ENCODE measurements at places on chromosomes 3 and 15. TPM values are rescaled to one million over a fixed set of nuclear protein-coding genes. Genes with fewer than 3 reads are reported as not detected.

DNA sequence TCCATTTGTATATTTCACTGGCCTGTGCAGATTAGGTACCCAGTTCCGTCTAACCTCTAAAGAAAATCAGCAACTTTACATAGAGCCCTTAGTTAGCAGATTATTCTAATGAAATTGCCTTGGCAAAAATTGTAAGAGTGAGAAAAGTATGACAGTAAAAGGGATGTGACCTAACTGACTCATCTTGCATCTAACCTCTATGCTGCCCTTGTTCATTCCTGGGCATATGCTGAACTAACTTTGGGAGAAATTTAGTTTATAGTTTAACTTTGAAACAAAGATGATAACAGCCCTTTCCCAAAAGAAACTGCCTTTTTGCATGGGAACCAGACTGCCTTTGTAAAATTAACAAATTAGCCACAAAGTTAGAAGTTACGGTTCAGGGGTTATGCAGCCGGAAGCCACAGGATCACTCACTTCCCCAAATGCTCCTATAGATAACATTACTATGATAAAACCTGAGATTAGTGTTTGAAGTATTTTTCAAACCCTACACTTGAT, 839.8 kb upstream of the ALCAM start:
- H3K4me3 ChIP-seq = no peak overlapping the region
- no peak overlapping the region for H3K27ac ChIP-seq

GRCh38 chr3:190058521-190059241, 62.0 kb downstream of the P3H2 start:
- H3K4me3 ChIP-seq = peak overlapping the region; percentile 14
- no peaks in the 10 kb centered on the region for H3K36me3 ChIP-seq
- H3K27me3 ChIP-seq = no peaks in the 10 kb centered on the region
- DNase-seq = no peak

Gene SLC7A14
- total RNA-seq = 13.5 TPM

Gene REC114
- not detected for total RNA-seq

DNA sequence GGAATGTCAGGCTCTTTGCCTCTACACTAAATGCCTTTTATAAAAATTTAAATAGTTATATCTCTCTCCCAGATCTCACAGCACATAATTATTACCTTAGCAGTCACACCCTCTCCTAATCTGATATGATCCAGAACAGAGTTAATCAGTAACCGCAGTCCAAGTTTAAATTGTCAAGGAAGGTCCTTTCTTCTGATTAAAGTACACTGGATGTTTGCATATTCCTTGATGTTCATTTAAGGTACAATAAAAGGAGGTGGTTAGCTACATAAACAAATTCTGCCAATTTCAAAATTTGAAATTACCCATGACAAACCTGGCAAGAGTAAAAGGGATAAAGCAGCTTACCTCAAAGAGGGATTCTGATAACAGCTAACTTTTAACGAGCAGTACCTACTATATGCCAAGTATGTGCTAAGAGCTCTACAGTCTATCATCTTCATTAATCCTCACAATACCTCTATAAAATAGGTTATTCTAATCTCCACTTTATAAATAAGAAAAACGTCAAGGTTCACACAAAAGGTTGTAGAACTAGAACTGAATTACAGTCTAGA, 4.3 kb downstream of the GOLIM4 start:
- H3K4me1 ChIP-seq = peaks cover 48% of the 10 kb centered on the region
- peaks cover 3% of the 10 kb centered on the region for H3K27me3 ChIP-seq
- H3K36me3 ChIP-seq = peaks cover 3% of the 10 kb centered on the region
- DNase-seq = no peak
- H3K27ac ChIP-seq = no peak overlapping the region

- H3K27me3 ChIP-seq = no peaks in the 10 kb centered on the region
- H3K4me1 ChIP-seq = peaks cover 55% of the 10 kb centered on the region
- H3K4me3 ChIP-seq = no peak overlapping the region
- peaks cover 28% of the 10 kb centered on the region for H3K36me3 ChIP-seq
Measured at GRCh38 chr3:172080503-172080902, 41.1 kb downstream of the FNDC3B start.

Gene ZNF80
- total RNA-seq = not detected

DNA sequence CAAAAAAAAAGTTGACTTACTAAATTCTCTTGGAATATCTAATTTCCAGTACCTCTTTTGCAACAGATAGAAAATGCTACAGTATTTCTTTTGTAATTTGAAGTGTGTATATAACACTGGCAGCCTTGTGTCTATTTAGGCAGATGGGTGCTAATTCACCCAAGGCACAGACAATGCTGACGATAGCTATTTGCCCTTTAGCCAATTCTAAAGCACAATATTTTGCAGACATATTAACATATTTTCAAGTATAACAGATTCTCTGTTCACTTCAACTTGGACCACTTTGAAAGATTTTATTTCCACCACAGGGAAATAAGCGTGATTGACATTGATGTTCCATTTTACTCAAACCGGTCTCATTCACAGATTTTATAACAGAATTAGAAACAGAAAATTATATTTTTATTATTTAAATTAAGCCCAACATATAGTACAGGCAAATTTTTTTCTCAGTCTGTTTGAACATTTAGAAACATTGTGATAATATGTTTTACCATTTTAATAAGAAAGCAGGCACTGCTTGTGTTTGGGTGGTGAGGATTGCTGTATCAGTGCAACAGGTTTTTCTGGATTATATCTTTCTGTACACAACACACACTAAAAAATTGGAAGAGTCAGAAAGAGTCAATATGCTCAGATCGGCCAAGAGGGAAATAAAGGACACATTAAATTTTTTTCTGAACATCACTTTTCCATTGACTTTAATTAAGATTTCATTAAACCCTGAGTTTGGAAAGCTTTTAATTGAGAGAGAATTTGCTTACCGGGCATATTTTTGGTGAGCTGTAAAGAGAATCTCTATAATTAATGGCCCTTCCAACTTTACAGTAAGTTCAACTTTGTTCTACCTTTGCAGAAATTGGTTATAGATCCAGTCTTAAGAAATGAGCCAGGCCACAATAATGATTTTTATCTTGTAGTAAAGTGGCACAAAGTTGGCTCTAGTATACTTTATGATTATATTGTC, 327.3 kb upstream of the NR2F2 start:
- H3K27me3 ChIP-seq = no peaks in the 10 kb centered on the region
- DNase-seq = no peak
- peak overlapping the region; percentile 27 for H3K4me3 ChIP-seq
- H3K36me3 ChIP-seq = no peaks in the 10 kb centered on the region
- H3K27ac ChIP-seq = peak overlapping the region; percentile 50
- H3K4me1 ChIP-seq = no peaks in the 10 kb centered on the region

DNA sequence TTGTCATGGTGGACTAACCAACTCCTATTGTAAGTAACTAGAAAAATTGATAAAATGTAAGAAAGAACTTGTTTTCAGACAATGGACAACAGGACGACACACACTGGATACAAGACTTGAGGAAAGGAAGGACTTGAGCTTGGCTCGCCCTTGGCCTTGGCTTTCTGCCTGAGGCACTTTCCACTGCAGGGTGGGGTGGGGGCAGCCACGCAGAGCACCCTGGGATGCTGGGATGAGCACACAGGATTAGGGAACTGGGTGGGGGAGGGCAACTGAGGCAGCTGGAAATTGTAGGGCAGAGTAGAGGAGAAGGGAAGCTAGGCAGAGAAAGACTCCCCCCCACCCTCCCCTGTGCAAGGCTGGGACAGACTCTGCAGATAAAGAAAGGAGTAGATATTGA, 25.5 kb upstream of the HHATL start:
- H3K36me3 ChIP-seq = no peaks in the 10 kb centered on the region
- no peak overlapping the region for H3K4me3 ChIP-seq
- peak; percentile 22 for DNase-seq
- peaks cover 8% of the 10 kb centered on the region for H3K4me1 ChIP-seq
- H3K27ac ChIP-seq = no peak overlapping the region

Gene VEPH1
- total RNA-seq = 8.6 TPM

DNA sequence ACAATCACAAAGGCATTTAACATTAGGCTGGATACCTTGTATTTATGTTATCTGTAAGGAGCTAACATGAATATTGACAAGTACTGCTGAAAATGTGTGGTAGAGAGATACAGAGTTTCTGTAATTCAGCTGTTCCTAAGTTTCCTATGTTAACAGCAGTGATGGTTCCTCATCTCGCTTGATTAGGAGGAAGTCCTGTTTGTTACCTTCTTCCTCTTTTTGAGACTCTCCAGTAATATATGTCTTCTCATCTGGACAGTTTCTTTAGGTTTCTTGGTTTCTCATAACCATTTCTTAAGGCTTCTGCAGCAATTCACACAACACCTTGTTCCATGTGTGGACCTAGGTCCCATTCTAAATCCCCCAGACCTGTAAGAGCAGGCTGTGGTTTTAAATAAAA, 11.4 kb upstream of the PEX5L start:
- DNase-seq = no peak
- no peaks in the 10 kb centered on the region for H3K36me3 ChIP-seq
- H3K27ac ChIP-seq = no peak overlapping the region
- H3K4me3 ChIP-seq = no peak overlapping the region
- H3K27me3 ChIP-seq = no peaks in the 10 kb centered on the region
- no peaks in the 10 kb centered on the region for H3K4me1 ChIP-seq

GRCh38 chr15:38652998-38653397, 88.4 kb upstream of the RASGRP1 start:
- H3K4me1 ChIP-seq = no peaks in the 10 kb centered on the region
- no peak for DNase-seq

GRCh38 chr3:71584394-71585011, 975 bp upstream of the FOXP1 start:
- DNase-seq = peak; percentile 78
- no peaks in the 10 kb centered on the region for H3K36me3 ChIP-seq
- H3K27me3 ChIP-seq = peaks cover 3% of the 10 kb centered on the region
- H3K4me1 ChIP-seq = peaks cover 35% of the 10 kb centered on the region
- H3K27ac ChIP-seq = peak overlapping the region; percentile 93

Gene KCNMB3
- 2.0 TPM for total RNA-seq

DNA sequence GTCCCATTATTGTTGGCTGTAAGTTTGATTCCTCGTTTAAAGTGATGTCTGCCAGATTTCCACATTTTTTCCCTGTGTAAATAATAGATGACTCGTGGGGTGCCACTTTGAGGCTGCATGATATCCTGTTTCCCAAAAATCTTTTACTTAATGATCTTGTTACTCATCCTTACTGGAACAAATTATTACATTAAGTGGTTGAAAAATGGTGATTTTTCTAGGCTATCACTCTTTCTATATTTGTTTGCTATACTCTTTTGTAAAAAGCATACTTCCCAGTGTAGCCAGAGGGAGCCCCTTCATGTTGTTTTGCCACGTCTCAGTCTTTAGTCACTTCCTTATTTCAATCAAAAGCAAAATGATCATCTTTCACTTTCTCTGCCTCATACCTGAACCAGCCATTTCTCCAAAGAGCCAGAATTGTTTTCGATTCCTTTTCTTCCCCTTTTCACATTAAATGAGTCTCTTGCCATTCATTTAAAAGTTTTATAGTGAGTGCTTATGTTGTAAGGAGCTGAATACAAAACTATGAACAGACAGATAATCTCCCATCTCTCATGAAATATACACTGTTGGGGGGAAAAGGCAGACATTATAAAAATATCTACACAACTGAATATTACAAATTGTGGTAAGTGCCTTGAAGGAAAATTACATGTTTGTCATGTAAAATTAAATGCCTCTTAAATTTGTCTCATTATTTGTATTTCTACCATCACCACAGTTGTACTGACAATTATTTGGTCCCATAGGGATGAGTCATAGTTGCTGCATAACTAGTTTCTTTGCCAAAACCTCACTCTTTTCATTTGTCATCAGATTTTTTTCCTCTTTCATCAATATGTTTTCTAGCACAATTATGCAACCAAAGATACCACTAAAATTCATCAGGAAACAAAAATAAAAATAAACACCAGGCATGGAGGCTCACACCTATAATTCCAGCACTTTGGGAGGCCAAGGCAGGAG, 41.5 kb downstream of the ADGRG7 start:
- no peaks in the 10 kb centered on the region for H3K36me3 ChIP-seq
- peaks cover 9% of the 10 kb centered on the region for H3K4me1 ChIP-seq
- no peak for DNase-seq
- peak overlapping the region; percentile 22 for H3K27ac ChIP-seq
- H3K4me3 ChIP-seq = no peak overlapping the region

DNA sequence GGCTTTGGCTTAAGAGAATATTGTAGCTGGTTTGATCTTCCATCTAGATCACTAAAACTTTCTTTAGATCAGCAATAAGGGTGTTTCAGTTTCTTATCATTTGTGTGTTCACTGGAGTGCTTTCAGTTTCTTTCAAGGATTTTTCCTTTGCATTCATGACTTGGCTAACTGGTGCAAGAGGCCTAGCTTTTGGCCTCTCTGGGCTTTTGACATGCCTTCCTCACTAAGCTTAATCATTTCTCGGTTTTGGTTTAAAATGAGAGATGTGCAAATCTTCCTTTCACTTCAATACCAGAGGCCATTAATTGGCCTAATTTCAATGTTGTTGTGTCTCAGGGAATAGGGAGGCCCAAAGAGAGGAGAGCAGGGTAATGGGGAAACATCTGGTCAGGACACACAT, 30.3 kb upstream of the CCNB2 start:
- peaks cover 40% of the 10 kb centered on the region for H3K36me3 ChIP-seq
- no peak overlapping the region for H3K4me3 ChIP-seq
- no peaks in the 10 kb centered on the region for H3K27me3 ChIP-seq

DNA sequence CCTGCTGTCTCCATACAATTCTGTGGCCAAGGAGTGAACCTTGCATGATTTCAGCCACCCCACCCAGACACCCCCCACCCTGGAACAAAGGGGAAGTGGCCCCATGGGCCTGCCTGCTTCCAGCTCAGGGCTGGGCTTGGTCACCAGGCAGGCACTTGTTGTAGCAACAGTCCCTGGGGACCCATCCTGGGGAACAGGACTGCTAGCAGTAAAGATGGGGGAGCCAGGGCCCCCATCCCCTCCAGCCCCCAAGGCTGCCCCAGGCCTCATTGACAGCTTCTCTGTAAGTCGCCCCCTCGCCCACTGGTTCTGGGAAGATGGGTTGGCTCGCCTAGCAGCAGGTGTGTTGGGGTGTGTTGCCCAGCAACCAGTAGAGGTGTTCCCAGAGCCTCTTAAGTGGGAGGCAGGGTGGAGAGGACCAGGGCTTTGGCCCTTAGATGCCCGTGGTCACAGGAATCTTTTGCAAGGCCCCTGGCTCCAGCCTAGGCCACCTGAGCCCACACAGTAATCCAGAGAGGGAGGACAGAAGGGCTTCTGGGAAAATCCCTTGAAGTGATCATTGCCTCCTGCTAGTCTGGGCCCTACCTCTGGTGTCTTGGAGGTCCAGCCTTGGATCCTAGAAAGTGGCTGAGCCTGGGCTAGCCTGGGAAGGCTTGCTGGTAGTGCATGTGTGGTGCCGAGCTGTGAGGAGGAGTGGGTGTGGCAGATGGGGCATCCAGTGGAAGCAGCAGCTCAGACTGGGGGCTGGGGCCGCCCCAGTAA, 48.9 kb downstream of the CYP11A1 start:
- H3K4me3 ChIP-seq = no peak overlapping the region
- H3K36me3 ChIP-seq = no peaks in the 10 kb centered on the region
- peaks cover 22% of the 10 kb centered on the region for H3K4me1 ChIP-seq
- H3K27me3 ChIP-seq = peaks cover 3% of the 10 kb centered on the region

- no peak overlapping the region for H3K27ac ChIP-seq
- peaks cover 44% of the 10 kb centered on the region for H3K4me1 ChIP-seq
- DNase-seq = no peak
- peaks cover 3% of the 10 kb centered on the region for H3K27me3 ChIP-seq
- no peak overlapping the region for H3K4me3 ChIP-seq
Measured at GRCh38 chr3:25289663-25290062, 138.4 kb upstream of the RARB start.

Gene TPRG1
- total RNA-seq = 24.2 TPM

All from type B pancreatic cell (in vitro differentiated cells).